Hindlimb muscle (tissue), 1 donor: ENCODE measurements at places on chromosomes 12 and 14.

- DNase-seq = no peak
Measured at GRCh38 chr12:88416786-88417185, 163.5 kb downstream of the KITLG start.

- no peak for DNase-seq
Measured at GRCh38 chr12:29737644-29738043, 46.1 kb downstream of the TMTC1 start.

GRCh38 chr12:47458279-47458678 lies 247.6 kb downstream of the RPAP3 start:
- no peak for DNase-seq

- no peak for DNase-seq
Measured at GRCh38 chr14:81868172-81868571, 334.5 kb upstream of the SEL1L start.

GRCh38 chr12:116087962-116088361 lies 189.5 kb downstream of the MED13L start:
- no peak for DNase-seq

- no peak for DNase-seq
Measured at GRCh38 chr14:76595266-76595665, 166.0 kb upstream of the VASH1 start.

GRCh38 chr14:63174760-63175191 lies 29.5 kb upstream of the RHOJ start:
- peak; percentile 48 for DNase-seq

DNA sequence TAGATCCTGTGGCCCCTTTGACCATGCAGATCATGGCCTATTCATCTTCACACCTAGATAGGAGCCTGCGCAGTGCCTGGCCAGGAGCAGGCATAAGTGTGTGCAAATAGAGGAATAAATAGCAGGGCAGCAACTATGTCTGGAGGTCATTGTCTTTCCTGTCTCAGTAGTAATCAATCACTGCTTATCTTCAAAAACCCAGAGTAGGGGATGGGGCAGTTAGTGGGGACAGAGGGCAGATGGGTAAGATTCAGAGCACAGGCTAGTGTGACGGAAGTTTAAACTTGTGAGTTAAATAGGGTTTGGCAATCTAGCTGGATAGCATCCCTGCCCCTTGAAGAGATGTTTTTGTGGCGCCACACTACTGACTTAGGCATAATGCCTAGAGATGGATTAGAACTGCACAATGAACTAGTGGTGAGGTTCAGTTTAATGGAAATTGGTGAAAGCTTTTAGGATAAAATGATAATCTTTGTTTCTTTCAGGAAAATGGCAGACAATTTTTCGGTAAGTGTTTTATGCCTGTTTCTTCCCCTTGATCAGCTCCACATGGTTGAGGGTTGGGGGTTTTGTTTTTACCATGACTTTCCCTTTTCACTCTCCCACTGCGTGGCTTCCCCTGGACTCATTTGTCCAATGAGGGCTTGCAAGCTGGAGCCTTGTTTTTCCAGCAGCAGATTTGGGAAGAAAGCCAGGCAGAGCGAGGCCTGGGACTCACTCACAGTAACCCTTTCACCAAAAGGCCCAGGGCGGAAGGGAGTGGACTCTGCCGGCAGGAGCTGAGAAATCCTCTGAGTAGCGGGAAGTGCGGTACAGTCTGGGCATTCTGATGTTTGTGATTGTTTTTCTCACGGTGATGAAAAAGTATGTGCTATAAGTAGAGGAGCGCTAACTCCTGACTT lies 8.1 kb downstream of the LGALS3 start:
- peak; percentile 88 for DNase-seq

- no peak for DNase-seq
Measured at GRCh38 chr12:117514016-117514415, 152.6 kb upstream of the NOS1 start.

GRCh38 chr12:85575120-85576096 lies 260.8 kb downstream of the RASSF9 start:
- peak; percentile 52 for DNase-seq

GRCh38 chr12:21672146-21672545 lies 14.5 kb upstream of the LDHB start:
- no peak for DNase-seq

GRCh38 chr14:84202486-84202885 lies 1327.5 kb upstream of the FLRT2 start:
- no peak for DNase-seq
